Mammary epithelial cell (primary cell): ENCODE measurements at places on chromosomes 16 and 17.

GRCh38 chr17:49390548-49391324 is 23.9 kb downstream of the PHB1 start:
- DNase-seq, result no peak

GRCh38 chr16:27511657-27512448 is 37.9 kb downstream of the GTF3C1 start:
- DNase-seq, result no peak

DNA sequence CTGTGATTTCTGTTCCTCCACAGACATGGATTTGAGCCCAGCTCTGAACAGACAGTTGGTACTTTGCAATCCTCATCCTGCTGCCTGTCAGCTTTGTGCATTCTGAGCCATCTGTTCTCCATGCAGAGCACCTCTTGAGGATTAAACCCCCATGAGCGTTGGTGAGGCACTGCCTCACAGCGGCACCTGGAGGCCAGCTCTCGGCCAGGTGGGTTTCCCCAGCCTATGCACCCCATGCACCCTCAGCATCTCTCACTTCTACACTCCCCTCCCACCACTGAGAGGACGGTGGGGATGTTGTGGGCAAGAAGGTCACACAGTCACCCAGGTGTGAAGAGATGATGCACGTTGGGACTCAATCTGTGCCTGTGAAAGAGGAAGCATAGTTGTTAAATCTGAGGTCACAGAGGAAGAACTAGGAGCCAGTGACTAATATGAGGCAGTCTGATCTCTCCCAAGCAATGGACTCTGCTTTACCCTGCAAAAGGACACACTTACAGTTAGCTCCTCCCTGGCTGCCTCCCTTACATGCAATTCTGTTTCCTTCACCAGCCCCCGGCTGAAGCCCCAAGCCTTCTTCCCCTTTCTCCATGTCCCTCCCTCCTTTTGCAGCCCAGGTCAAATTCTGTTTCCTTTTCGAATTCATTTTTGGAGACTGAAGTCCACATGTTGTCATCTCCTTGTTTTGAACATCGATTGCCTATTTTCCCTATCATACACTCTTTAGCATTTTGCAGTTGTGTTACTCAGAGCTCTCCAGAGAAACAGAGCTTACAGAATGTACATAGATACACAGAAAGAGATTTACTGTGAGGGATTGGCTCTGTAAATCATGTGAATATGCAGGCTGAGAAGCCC is 58.5 kb downstream of the HS3ST3B1 start:
- no peak for DNase-seq

- no peak for DNase-seq
Measured at GRCh38 chr16:14345512-14346115, 274.5 kb downstream of the MRTFB start.

DNA sequence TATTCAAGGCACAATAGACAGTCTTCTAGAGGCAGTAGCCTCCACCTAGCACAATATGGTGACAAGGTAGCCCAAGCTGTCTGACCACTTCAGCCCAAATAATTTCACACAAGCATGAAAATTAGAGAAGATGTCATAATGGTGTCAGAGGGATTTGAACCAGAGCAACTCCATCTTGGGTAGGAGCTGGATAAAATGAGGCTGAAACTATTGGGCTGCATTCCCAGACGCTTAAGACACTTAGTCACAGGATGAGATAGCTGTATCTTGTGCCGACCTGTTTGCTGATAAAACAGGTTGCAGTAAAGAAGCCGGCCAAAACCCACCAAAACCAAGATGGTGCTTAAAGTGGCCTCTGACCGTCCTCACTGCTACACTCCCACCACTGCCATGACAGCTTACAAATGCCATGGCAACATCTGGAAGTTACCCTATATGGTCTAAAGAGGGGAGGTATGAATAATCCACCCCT is 192.6 kb downstream of the CPPED1 start:
- peak; percentile 78 for DNase-seq

DNA sequence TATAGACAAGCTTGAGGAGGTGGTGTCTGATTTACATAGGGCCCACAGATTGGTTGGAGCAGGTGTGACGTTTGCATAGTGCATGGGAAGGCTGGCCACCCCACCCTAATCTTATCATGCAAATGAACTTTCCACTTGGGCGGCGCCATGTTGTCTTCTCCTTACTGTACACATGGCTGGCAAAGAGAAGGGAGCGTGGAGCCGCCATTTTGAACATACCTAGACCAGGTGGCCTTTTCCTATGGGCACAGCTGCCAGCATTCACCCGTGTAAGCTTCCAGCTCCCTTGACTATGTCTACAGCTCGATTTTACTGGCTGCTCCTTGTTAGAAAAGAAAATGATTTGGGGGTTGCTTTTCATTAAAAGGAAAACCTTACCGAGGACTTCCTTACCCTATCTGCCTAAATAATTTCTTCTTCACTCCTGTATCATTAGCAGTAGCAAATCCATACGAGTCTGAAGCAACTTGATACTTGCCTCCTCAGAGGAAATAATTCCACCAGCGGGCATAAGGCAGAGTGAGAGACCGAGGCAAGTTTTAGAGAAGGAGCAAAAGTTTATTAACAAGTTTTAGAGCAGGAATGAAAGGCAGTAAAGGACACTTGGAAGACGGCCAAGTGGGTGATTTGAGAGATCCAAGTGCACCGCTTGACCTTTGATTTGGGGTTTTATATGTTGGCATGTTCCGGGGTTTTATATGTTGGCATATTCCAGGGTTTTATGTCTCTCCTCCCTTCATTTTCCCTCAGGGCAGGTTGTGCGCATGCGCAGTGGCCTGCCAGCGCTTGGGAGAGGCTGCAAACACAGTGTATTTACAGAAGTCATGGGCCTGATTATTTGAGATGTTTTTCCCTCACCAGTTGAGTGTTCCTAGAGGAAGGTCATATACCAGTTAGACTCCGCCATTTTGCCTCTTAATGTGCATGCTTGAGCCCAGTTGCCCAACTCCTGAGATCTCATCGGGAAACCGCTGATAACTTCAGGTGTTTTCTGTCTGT is 65.7 kb downstream of the MARF1 start:
- DNase-seq, result no peak

GRCh38 chr17:53270936-53271335 is 551.8 kb upstream of the KIF2B start:
- no peak for DNase-seq

- peak; percentile 52 for DNase-seq
Measured at GRCh38 chr17:7997186-7997585, 5.2 kb upstream of the GUCY2D start.

DNA sequence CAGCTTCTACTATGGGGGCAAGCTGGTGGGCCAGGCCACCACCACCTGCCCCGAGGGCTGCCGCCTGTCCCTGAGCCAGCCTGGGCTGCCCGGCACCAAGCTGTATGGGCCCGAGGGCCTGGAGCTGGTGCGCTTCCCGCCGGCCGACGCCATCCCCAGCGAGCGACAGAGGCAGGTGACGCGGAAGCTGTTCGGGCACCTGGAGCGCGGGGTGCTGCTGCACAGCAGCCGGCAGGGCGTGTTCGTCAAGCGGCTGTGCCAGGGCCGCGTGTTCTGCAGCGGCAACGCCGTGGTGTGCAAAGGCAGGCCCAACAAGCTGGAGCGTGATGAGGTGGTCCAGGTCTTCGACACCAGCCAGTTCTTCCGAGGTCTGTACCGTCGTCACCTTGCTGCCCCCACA is 19.5 kb downstream of the IRF8 start:
- no peak for DNase-seq

- DNase-seq, result no peak
Measured at GRCh38 chr17:17751489-17752088, 70.3 kb downstream of the RAI1 start.

- no peak for DNase-seq
Measured at GRCh38 chr16:85717393-85718152, 28.8 kb upstream of the GINS2 start.

GRCh38 chr17:58303971-58304749 is 23.4 kb upstream of the MPO start:
- peak; percentile 41 for DNase-seq

DNA sequence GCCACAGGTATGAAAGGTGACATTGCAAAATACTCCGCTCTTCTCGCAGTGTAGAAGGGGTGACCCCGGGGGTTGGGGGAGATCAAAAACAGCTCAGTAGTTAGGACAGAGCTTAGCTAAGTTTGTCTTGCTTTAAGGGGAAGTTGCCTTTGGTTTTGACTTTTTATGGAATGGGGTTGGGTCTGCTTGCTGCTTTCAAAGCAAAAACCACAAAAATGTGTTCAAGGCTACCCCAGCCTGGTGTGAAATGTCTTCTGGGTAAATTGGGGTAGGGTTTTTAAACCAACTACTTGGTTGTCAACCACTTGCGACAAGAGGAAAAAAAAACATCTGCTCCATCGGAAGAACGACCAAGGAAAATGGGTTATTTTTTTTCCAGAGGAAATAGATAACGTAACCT is 6.2 kb downstream of the FUS start:
- DNase-seq, result no peak

DNA sequence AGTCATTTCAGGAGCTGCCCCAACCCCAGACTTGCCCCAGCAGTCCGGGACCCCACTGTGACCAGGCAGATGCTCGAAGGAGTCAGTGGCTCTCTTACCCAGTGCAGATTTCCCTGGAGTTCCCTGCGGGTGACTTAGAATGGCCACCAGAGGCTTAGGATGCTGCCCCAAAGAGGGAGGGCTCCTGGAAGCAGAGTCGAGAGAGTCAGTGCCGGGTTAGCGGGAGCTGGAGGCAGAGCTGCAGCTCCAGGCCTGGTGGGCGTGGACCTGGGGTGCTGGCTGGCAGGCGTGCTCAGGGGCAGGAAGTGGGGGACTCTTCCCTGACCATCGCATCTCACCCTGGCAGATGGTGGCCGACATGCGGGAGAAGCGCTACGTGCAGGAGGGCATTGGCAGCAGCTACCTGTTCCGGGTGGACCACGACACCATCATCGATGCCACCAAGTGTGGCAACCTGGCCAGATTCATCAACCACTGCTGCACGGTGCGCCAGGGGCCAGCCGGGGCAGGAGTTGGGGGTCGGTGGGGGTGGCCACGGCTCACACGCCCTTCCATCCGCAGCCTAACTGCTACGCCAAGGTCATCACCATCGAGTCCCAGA is 1.6 kb upstream of the HSD3B7 start:
- no peak for DNase-seq

DNA sequence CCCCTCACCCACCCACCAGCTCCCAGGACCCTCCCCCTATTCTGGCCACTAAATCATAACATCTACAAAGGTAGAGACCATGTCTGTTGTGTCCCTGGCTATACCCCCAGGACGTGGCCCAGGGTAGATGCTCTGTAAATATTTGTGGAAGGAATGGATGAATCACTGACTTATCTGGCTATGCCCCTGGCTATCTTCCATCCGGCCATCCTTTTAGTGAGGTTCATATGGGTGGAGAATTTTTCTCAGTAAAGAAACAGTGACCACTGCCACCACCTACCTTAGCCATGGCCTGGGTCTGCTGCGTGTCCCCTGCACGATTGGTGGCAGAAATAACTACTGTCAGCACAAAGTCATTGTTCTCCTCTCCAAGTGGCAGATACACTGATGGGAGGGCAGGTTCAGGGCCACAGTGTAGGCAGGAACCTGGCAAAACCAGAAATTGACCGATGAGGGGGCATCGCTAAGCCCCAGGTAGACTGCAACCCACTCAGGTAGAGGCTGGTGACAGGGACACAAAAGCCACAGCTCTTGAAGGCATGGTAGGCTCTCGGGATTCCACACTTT is 63.1 kb upstream of the BCO1 start:
- peak; percentile 53 for DNase-seq
